Stimulated activated effector memory CD8-positive, alpha-beta T cell treated with anti-CD3 and anti-CD28 coated beads, Interleukin-12 subunit alpha, Interleukin-12 subunit beta, amount 100 ng/mL, for 72 hours (primary cell): ENCODE measurements at places on chromosomes 12 and 14.

DNA sequence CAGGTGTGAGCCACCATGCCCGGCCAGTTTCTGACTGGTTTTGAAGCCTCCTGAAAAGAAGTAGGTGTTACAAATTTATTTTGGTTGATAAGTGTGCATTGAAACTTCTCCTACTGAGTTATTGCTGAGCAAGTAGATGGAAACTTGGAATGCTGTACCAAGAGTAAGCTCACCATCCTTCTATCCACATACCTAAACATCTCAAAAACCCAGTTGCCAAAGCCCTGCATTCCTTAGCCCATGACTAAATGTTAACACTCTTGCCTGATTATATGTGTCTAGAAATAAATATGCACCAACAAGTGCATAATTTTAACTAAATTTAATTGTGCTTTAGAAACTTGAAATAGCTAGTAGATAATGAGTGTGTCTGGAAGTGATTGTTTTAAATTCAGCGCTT is 357.8 kb downstream of the DUSP6 start:
- DNase-seq: no peak

DNA sequence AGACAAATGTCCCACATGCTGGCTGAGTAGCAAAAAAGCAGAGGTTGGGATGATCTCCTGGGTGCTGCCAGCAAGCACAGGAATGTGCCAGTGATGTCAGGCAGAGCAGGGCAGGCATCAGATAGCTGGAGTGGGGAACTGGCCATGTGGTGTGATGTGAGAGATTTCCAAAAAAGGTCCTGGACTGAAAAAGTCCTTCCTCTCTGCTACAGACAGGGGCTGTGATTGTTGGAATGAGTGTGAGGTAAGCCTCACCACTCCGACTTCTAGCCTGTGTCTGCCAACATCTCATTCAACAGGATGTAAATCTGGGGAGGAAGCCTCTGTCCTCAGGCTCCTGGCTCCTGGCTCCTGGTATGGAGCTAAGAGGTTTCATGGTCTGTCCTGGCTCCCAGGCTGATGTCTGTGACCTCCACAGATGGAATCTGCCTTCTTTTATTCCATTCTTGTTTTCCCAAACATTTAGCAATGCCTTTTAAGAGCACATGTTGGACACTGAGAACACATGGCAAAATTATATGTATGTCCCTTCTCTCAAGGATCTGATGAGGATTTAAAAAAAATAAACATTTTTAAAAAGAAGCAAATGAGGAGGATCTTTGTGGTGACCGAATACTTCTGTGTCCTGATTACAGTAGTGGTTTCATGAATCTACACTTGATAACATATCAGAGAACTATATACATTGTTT is 50.1 kb upstream of the STK38L start:
- DNase-seq: no peak

- DNase-seq: no peak
Measured at GRCh38 chr12:127998988-127999387, 268.0 kb upstream of the TMEM132C start.

DNA sequence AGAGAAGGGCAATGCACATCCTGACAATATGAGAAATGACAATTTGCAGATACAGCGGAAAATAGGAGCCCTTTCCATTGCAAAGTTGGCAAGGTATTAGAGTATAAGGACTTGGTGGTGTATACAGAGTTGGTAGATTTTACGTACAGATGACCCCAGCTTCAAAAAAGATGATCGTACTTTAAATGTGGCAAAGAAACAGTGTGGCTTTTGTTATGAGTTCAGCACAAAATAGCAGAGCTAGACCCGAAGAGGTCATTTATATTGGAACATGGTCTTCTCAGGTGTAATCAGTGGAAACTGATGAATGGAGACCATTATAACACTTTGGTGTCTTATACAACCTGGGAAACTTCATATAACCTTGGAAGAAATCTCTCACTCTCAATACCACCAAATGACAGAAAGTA is 2.3 kb downstream of the CLEC2B start:
- no peak for DNase-seq

DNA sequence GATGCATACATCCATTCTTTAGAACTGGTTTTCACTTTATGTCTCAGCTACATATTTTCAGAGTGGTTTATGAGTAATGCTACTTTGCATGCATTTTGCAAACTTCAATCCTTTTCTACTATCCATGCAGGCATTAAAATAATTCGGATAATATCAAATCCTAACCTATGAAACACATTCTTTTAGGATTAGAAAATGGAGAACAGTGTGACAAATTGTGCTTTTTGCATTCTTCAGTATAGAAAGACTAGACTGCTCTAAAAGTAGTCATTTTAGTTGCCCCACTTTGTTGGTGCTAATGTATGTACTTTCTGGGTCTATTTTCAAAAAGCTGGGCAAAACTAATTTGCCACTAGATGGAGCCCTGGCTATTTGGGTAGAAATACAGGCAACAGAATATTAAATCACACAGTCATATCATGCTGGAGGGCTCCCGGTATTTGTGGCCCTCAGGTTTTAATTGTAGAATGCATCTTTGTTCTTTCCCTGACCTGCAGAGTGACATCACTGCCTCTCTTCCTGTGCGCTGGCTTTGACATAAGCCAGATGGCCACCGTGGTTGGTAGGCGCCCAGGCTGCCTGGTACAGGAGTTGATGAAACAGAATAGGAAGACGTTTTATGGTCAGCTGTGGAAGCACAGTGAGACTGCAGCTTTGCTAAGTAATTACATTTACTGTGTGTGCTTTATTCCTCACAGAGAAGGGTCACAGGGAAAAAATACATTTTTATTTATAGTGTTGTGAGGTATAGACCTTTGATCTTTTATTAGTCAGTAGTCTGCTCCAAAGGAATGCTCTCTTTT is 28.1 kb downstream of the MSRB3 start:
- no peak for DNase-seq

DNA sequence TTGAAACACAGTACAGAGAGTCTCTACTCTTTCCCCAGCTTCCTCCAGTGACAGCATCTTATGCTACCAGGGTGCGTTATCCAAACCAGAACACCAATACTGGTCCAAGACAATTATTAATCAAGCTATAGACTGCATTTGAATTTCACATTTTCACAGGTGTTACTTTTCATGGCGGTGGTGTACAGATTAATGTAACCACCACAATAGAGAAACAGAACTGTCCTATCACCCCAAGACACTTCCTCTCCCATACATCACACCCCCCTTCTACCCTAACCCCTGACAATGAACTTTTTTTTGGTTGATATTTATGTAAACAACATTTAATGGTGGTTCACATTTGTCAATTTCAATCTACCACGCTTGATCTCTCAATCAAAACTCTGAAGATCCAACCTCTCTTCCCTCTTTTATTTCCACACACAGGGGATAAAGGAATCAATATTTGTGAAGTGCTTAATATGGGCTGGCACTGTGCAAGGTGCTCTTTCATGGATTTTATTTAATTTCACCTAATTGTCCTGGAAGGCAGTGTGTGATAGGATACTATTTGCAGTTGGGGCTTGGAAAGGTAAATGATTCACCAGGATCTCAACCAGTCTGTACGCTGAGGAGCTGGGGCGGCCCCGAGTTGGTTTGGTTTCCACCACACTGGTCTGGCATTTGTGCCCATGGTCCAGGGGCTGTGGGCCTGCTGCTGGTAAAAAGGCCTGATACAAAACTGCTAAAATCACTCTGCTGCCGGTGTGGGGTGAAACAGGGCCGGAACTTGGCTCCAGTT is 54.6 kb upstream of the DICER1 start:
- DNase-seq: no peak

GRCh38 chr12:124861492-124861891 is 2.2 kb downstream of the SCARB1 start:
- no peak for DNase-seq

- no peak for DNase-seq
Measured at GRCh38 chr12:131035245-131035681, 81.6 kb downstream of the ADGRD1 start.

DNA sequence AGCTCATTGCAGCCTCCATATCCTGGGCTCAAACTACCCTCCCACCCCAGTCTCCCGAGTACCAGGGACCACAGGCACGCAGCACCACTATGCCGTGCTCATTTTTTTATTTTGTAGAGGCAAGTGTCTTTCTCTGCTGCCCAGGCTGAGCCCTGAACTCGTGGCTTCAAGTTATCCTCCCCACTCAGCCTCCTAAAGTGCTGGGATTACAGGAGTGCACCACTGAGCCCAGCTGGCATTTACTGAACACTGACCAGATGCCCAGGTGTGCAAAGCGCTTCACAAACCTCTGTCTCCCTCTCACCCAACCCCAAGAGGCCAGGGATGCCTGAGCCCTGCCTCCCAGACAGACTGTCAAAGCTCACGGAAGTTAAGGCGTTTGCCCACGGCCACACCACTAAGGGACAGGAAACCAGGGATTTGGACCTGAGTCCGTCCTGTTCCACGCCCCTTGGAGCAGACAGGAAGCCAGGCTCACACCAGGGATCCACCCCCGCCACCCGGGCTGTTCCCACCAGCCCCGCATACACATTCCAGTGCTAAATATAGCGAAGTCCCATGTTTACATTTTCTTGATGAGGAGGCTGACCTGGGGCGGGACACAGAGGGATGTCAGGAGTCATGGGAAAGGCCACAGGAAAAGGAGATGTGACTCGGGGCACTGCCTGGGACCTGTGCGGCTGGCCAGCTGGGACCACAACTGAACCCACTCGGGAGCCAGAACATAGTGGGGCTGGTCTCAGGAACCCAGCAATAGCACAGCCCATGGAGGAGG is 51.2 kb downstream of the TESC start:
- DNase-seq: no peak

DNA sequence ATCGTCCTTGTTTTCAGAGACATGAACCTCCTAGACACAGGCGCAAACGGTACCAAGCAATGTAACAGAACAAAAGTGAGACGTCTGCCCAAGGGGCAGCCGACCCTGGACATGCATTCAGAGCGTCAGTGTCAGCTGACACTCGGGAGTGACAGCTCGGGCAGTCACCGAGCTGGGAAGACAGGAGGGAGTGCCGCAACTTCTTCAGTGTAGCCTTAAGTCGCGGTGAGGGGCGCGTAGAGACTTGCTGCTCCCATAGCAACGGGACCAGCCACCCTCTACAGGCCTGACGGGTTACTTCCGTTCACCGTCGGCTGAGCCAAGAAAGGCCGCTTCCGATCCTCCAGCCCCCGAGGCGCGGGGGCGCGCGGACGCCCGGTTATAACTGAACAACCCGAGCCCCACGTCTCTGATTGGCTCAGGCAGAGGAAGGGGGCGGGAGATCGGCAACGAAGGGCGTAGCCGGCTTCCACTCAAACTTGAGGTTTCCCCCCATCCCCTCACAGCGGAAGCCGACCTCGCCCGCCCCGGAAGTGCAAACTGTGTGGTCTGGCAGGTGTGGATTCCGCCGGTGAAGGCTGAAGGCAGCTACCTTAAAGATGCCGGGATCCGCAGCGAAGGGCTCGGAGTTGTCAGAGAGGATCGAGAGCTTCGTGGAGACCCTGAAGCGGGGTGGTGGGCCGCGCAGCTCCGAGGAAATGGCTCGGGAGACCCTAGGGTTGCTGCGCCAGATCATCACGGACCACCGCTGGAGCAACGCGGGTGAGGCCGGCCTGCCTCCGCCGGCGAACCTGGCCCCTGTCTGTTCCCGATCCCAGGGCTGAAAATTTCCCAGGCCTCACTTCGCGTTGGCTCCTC is at the start of gene EIF2B2:
TSS of gene EIF2B2 (plus strand) at position 530 of the 858 bp plus-strand sequence. CDS start at position 600, 70 bp downstream.
- peak; percentile 99 for DNase-seq

DNA sequence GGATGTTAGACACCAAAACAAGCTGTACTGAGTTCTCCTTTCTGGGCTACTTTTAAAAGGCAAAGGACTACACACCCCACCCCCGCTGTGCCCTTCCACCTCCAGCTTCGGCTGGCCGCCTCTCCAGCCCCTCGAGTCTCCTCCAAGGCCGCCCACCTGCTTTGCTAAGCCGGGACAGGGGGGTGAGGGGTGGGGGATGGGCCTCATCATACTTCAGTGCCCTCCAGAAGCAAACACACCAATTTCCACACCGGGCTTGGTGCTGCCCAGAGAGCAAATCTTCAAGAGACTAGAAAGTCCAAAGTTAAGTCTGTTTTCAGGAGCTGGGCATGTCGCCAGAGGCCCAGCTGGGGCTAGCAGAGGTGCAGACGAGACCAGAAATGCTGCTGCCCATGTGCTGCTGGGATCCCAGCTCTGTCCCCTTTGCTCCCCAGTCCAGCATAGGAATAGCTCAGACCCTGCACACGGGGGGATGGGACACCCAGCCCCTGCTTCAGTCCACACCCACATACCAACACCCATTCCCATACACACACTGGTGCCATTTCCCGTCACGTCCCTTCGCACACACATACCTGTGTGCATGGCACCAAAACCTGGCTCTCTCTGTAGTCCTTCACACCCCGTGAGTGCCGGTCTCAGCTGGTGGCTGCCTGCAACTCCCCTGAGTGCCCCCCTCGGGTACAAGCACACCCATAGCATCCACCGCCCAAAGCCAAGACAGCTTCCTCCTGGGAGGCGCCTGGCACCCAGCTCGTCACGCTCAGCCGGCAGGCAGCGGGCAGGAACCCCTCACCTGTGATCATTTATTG is 1.0 kb downstream of the SLC6A12 start:
- no peak for DNase-seq

DNA sequence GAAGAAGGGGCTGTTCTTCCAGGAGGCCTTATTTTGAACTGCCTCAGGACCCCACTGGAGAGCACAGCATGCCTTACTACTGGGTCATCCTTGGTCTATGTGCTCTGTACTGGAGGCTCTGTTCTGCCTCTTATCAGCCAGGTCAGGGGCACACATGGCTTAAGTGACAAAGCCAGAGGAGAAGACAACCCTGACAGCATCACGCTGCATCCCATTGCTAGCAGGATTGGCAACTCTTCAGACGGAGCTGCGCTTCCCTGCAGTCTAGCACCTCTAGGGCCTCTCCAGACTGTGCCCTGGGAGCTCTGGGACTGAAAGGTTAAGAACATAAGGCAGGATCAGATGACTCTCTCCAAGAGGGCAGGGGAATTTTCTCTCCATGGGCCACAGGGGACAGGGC is 17.3 kb upstream of the TIGAR start:
- no peak for DNase-seq

- no peak for DNase-seq
Measured at GRCh38 chr12:8948701-8949341, 624 bp downstream of the M6PR start.

DNA sequence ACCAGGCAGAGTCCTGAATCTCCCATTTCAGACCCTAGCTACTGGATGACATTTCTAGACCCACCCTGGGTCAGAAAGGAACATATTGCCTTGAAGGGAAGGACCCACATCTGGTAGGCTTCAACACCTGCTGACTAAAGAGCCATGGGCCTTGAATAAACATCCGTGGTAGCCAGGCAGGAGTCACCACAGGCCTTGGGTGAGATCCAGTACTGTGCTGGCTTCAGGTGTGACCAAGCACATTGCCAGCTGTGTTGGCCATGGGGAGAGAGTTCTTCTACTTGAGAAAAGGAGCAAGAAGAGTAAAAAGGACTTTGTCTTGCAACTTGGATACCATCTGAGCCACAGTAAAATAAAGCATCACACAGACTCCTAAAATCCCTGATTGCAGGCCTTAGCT is 332.6 kb downstream of the SLC16A7 start:
- DNase-seq: no peak

- no peak for DNase-seq
Measured at GRCh38 chr14:36660736-36661505, 739 bp upstream of the PAX9 start.

GRCh38 chr12:57896434-57897201 is 44.7 kb upstream of the ATP23 start:
- no peak for DNase-seq
